Activated naive CD4-positive, alpha-beta T cell treated with anti-CD3 and anti-CD28 coated beads, Interleukin-2, amount 10 ng/mL, durations not matched to agents 5 hours and 36 hours (primary cell): ENCODE measurements at places on chromosomes 11 and 22. TPM values are rescaled to one million over a fixed set of nuclear protein-coding genes. Genes with fewer than 3 reads are reported as not detected.

The GLB1L2 gene
- 2.3 TPM for total RNA-seq

The SYNGR1 gene
- 0.31 TPM for total RNA-seq

The NARS2 gene
- total RNA-seq: 13.4 TPM

The PANX3 gene
- total RNA-seq: not detected

The KCNJ4 gene
- not detected for total RNA-seq

The APOL5 gene
- not detected for total RNA-seq

The PCNX3 gene
- total RNA-seq: 42.4 TPM

The FAM111B gene
- 58.9 TPM for total RNA-seq

The RHOD gene
- total RNA-seq: not detected
